Naive thymus-derived CD4-positive, alpha-beta T cell (primary cell): ENCODE measurements at places on chromosomes 13 and 19. TPM values are rescaled to one million over a fixed set of nuclear protein-coding genes. Genes with fewer than 3 reads are reported as not detected.

DNA sequence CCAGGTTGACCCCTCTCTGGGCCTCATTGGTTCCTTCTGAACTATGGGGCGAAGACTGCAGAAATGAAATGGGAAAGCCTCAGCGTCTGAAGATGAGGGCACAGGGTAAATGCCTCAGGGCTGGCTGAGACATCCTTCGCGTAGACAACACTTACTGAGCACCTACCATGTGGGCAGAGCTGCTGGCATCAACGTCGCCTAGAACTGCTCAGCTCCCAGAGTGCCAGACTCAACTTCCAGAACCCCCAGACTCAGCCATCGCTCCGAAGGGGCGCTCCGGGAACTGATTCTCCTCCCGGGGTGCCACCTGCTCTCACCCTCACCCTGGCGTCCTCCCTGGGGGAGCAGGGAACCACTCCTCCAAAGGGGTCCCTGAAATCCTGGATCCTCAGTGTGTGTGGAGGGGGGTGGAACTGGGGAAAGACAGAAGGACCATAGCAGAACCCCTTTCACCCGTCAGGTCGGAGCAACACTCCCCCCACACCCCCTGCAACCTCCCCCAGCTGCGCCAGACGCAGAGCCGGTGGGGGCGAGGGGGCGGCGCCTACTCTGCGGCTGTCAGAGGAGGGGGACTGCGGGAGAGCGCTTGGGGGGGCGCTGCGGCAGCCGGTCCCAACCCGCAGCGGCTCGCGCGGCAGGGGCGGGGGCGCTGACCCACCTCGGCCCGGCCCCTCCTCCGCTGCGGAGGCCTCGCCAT is 8.2 kb upstream of the NFIC start:
- no peaks in the 10 kb centered on the region for H3K36me3 ChIP-seq
- H3K4me1 ChIP-seq: peaks cover 11% of the 10 kb centered on the region
- peak overlapping the region; percentile 71 for H3K4me3 ChIP-seq
- H3K27me3 ChIP-seq: no peaks in the 10 kb centered on the region
- peak; percentile 42 for DNase-seq

DNA sequence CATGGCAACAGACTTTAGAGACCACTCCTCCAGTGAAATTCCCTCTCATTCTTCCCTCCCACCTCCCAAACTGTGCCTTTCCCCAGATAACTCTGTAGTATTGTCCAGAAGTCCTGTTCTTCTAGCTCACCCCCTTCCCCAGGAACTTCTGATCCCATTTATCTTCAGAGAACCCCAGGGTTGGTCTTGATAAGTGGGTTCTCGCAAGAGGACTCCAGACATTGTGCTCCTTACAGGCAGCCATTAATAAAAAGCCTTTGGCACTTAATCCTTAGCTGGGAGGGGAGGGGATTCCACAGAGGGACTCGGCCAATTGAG is 1.9 kb downstream of the LTBP4 start:
- no peak overlapping the region for H3K4me3 ChIP-seq
- peaks cover 21% of the 10 kb centered on the region for H3K27me3 ChIP-seq
- H3K27ac ChIP-seq: peak overlapping the region; percentile 35
- H3K36me3 ChIP-seq: no peaks in the 10 kb centered on the region
- peaks cover 58% of the 10 kb centered on the region for H3K4me1 ChIP-seq

GRCh38 chr13:101217086-101217485 is 199.2 kb downstream of the NALCN start:
- no peak for DNase-seq
- H3K4me1 ChIP-seq: no peaks in the 10 kb centered on the region
- no peaks in the 10 kb centered on the region for H3K27me3 ChIP-seq
- H3K4me3 ChIP-seq: no peak overlapping the region

DNA sequence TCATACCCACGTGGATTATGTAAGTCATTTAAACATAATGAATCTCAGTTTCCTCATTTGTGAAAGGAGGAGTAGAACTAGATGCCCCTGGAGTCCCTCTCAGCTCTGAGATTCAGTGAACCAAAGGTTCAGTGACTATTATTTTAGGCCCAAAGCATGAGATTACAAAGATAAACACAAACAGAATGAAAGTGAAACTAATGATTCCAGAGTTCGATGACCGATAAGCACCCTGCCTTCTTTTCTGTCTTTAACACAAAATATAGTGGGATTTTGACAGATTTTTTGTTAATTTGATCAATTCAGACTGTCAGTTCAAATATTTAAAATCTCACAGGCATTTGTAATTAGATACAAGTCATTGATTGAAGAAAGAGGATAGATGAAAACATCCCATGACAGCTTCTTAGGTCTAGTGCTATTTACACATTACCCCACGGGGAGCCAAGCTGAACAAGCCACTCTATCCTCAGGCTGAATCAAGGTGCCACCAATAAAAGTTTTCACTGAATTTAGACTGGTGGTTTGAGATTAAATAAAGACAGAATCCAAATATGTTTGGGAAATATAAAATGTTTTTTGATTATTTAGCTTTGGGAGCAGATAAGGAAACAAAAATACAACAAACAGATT is 64.6 kb upstream of the RAP2A start:
- H3K4me1 ChIP-seq: peaks cover 6% of the 10 kb centered on the region
- H3K27ac ChIP-seq: peak overlapping the region; percentile 20
- peaks cover 5% of the 10 kb centered on the region for H3K36me3 ChIP-seq

GRCh38 chr13:94122300-94122915 is 357.1 kb downstream of the DCT start:
- no peak overlapping the region for H3K27ac ChIP-seq
- H3K4me3 ChIP-seq: no peak overlapping the region
- no peak for DNase-seq
- H3K27me3 ChIP-seq: no peaks in the 10 kb centered on the region
- H3K36me3 ChIP-seq: no peaks in the 10 kb centered on the region

GRCh38 chr19:42109896-42110295 is 22.4 kb downstream of the POU2F2 start:
- no peak overlapping the region for H3K27ac ChIP-seq
- H3K36me3 ChIP-seq: no peaks in the 10 kb centered on the region
- no peaks in the 10 kb centered on the region for H3K4me1 ChIP-seq
- no peak overlapping the region for H3K4me3 ChIP-seq
- no peak for DNase-seq
- H3K27me3 ChIP-seq: no peaks in the 10 kb centered on the region

- DNase-seq: no peak
- H3K27me3 ChIP-seq: no peaks in the 10 kb centered on the region
- H3K4me1 ChIP-seq: no peaks in the 10 kb centered on the region
- H3K27ac ChIP-seq: no peak overlapping the region
- no peak overlapping the region for H3K4me3 ChIP-seq
Measured at GRCh38 chr19:28292822-28293500, 920.0 kb downstream of the UQCRFS1 start.

DNA sequence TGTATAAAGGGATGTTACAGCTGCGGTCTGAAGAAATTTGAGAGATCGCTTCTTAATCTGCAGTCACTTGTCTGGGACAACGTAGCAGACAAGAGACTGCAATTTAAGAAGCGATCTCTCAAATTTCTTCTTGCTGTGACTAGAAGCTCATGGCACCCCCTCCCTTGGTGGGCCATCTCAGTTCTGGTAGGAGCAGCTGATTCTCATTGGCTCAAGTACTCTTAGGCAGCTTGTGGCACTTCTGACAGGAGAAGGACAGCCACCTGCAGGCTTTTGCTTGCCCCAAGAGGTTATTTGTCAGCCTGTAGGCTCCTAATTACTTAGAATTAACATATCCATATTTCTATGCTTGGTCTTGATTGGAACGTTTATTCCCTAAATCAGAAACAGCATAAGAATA is 503.0 kb downstream of the DCT start:
- no peak overlapping the region for H3K27ac ChIP-seq
- H3K36me3 ChIP-seq: no peaks in the 10 kb centered on the region
- H3K4me1 ChIP-seq: no peaks in the 10 kb centered on the region
- H3K27me3 ChIP-seq: no peaks in the 10 kb centered on the region
- DNase-seq: no peak
- H3K4me3 ChIP-seq: no peak overlapping the region

DNA sequence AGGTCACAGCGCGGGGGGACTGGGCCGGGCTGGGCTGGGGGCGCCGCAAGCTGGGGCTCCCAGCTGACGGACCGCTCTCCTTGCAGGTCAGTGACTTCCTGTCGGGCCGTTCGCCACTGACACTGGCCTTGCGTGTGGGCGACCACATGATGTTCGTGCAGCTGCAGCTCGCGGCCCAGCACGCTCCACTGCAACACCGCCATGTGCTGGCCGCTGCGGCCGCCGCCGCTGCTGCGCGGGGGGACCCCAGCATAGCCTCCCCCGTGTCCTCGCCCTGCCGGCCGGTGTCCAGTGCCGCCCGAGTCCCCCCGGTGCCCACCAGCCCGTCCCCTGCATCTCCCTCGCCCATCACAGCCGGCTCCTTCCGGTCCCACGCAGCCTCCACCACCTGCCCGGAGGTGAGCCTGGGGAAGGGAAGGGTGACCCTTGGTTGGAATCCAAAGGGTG is 5.7 kb downstream of the MIDN start:
- no peak for DNase-seq
- peaks cover 29% of the 10 kb centered on the region for H3K36me3 ChIP-seq
- no peaks in the 10 kb centered on the region for H3K27me3 ChIP-seq
- H3K27ac ChIP-seq: peak overlapping the region; percentile 93
- no peak overlapping the region for H3K4me3 ChIP-seq

- DNase-seq: no peak
- no peaks in the 10 kb centered on the region for H3K27me3 ChIP-seq
- H3K4me1 ChIP-seq: no peaks in the 10 kb centered on the region
- no peaks in the 10 kb centered on the region for H3K36me3 ChIP-seq
- no peak overlapping the region for H3K27ac ChIP-seq
Measured at GRCh38 chr13:44843403-44843802, 145.9 kb downstream of the NUFIP1 start.

DNA sequence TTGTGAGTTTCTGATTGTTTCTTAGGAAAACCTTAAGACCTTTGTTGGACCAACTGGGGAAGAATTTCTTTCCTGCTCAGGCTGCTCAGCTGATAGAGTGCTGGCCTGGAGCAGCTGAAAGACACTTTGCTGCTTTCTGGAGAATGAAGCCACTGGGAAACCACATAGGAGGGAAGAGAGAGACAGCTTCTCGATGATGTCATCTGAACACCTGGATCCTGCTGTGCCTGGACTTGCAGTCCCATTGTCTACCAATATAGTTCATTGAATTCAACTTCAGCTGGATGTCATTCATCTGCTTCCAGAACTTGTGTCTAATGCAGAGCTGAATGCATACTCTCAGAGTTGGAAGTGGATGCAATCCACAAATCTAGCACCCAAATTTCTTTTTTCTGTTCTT is 34.3 kb upstream of the TSHZ3 start:
- no peak for DNase-seq
- no peaks in the 10 kb centered on the region for H3K36me3 ChIP-seq
- no peak overlapping the region for H3K4me3 ChIP-seq
- no peak overlapping the region for H3K27ac ChIP-seq
- H3K4me1 ChIP-seq: no peaks in the 10 kb centered on the region

DNA sequence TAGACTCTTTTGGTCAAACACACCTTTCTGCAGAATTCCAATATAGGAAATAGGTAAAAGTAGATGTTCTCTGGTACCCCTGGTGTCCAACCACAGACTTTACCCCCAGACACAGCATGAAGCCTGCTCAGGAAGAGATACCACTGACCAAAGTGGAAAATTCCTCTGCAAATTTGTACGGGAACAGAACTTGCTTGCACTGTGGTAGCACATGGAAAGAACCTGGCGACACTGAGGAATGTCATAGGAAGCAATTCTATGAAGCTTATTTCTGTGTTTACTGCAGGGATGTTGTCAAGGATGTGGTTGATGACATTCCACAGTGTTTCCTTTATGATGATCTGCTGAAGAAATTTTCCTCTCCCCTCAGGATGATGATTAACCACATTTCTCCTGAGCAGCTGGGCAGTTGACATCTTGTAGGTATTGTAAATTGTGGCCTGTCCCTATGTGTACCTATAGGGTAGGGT is 48.9 kb upstream of the TNFSF11 start:
- no peak overlapping the region for H3K27ac ChIP-seq
- H3K27me3 ChIP-seq: no peaks in the 10 kb centered on the region
- DNase-seq: no peak

GRCh38 chr13:33285420-33286124 is at the start of gene STARD13:
Gene STARD13 (minus strand): TSS chr13:33285755. CDS start chr13:33285638, 117 bp downstream.
- H3K36me3 ChIP-seq: no peaks in the 10 kb centered on the region
- peaks cover 6% of the 10 kb centered on the region for H3K4me1 ChIP-seq
- H3K27ac ChIP-seq: no peak within 1 kb of the TSS
- DNase-seq: no peak

DNA sequence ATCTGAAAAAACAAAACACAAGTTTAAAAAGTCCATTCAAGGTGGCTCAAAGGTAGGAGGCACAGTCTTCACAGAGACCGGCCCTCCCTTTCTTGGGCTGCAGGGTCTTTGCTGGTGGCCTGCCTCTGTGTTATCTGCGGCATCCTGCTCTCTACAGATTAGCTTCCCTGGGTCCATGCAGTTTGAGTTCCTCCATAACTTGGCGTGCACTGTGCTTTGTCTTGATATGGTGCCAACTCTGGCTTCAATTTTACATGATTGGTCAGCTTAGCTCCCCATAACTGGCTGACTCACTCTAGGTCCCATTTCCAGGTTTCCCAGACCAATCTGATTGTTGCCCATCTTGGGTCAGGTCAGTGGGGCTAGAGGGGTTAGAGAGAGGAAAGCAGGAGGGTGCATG is 41.8 kb downstream of the TPT1 start:
- H3K4me3 ChIP-seq: no peak overlapping the region
- H3K36me3 ChIP-seq: no peaks in the 10 kb centered on the region
- H3K27ac ChIP-seq: no peak overlapping the region
- no peaks in the 10 kb centered on the region for H3K27me3 ChIP-seq
- H3K4me1 ChIP-seq: peaks cover 30% of the 10 kb centered on the region

Gene SIGLEC14
- total RNA-seq: 1.2 TPM

Gene C3
- total RNA-seq: 0.57 TPM

Gene TTC9B
- total RNA-seq: not detected

Gene SULT2A1
- not detected for total RNA-seq

Gene LMO7
- 45.3 TPM for total RNA-seq
